ENCODE measurements at places on chromosomes 2 and 18.

- DNase-seq: peak; percentile 16
Measured at GRCh38 chr2:197599285-197599965, 76.0 kb downstream of the RFTN2 start.

GRCh38 chr18:45059695-45060094, 379.0 kb downstream of the SETBP1 start:
- no peak for DNase-seq

GRCh38 chr2:135926605-135927004, 50.4 kb upstream of the MCM6 start:
- DNase-seq: no peak

- DNase-seq: no peak
Measured at GRCh38 chr2:173150087-173150486, 74.4 kb downstream of the MAP3K20 start.

DNA sequence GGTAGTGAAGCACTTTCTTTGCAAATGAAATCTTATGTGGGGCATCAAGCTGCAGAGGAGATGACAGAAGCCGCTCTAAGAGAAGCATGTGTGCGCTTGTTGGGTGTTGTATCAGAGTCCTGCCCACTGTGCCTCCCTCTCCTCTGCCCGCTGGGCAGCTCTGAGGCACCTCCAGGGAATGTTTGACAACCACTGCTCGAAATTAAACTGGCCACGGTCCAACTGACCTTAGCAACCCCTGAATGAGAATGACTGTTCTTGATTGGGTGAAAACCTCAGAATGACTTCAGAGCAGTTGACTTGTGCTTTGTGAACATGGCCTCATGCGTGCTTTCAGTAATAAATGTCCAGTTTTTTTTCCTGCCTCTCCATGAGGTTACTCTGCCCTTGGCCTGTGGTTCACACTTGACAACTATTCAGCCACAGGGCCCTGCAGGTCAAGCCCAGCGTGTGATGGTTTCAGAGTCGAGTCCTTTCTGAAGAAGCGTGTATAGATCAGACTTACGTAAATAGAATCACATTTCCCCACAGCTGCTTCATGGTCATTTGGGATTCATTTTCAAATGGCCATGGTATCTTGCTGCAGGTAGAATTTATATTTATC, 94.9 kb downstream of the SLC4A3 start:
- no peak for DNase-seq

- DNase-seq: no peak
Measured at GRCh38 chr2:121697108-121697631, 39.5 kb downstream of the NIFK start.

- peak; percentile 19 for DNase-seq
Measured at GRCh38 chr2:98518101-98518500, 73.4 kb downstream of the INPP4A start.

GRCh38 chr2:240208631-240209211, 68.3 kb upstream of the OTOS start:
- DNase-seq: no peak

GRCh38 chr2:40317761-40318160, 134.1 kb downstream of the SLC8A1 start:
- no peak for DNase-seq

- no peak for DNase-seq
Measured at GRCh38 chr2:66866331-66867062, 431.6 kb downstream of the MEIS1 start.

DNA sequence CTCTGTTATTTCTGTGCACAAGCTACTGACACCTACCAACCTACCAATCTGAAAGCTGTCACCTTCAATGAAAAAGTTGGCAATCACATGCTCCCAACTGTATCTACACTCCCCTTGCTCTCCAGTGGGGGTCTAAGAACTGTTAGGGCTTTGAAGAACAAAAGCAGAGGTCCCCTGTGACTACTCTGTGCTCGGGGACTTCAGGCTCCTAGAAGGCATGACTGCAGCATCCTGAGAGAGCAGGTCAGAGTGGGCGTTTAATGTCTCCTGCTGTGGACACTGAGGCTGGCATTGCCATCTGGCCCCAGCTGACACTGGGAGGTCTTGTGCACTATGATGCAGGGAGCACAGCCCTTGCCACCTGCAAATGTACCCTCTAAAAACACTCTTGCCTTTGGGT, 93.3 kb downstream of the ACTR2 start:
- no peak for DNase-seq

- no peak for DNase-seq
Measured at GRCh38 chr2:119338272-119338671, 28.4 kb downstream of the C2orf76 start.

DNA sequence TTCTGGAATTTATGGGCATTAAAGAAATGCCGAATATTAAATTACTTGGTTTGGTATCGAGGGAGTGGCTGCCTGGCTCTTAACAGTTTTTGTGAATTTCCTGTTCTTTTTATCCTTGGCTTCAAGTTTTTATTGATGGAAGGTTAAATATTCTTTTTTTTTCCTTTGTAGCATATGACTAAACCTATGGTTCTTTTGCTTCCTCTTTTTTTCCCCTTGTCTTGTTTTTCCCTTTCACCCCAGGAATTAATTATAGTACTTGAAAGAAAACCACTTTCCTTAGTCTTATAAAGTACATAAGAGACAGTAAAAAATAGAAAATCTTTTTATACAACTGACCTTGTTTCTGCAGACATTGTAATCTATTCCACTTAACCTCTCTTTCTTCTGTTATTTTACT, 42.4 kb downstream of the MGAT5 start:
- DNase-seq: no peak

GRCh38 chr2:37780387-37780676, 108.9 kb upstream of the CDC42EP3 start:
- no peak for DNase-seq

GRCh38 chr2:53362934-53363333, 404.7 kb upstream of the CHAC2 start:
- no peak for DNase-seq

DNA sequence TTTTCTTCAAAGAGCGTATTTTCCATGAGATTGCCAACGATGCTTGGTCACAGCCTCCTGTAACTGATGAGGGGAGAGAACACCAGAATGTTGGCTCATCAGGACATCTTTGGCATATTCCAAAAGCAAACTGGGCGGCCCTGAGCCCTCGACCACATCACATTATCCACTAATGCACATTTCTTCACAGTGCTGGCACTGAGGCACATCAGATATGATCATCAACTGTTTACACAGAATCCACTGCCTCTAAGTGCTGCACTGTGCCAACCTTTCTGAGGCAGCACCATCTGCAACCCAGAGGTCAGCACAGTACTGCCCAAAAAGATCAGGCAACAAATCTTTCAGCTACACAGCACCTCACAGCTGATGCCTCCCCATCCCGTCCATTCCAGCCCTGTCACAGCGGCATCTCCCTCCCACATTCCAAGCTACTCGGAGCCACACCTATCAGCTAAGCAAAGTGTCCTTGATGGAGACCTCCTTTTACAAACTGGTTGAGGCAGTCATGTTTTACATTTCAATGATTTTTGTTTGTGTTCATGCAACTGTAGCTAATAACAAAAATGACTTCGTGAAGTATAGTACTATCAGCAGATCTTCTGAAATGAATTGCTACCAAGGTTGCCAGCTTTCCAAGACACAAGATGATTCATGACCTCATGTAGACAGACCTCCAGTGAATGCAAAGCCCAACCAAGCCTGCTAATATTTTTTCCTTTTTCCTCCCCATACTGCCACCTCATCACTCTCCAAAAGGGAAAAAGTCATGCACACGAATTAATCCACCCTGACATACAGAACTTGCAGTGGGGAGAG, 32.3 kb downstream of the MYO5B start:
- DNase-seq: no peak

GRCh38 chr2:186605041-186605440, 15.2 kb downstream of the ITGAV start:
- no peak for DNase-seq

- DNase-seq: no peak
Measured at GRCh38 chr2:3242747-3243369, 134.8 kb downstream of the EIPR1 start.

- DNase-seq: peak; percentile 68
Measured at GRCh38 chr2:100427627-100428258, 10.3 kb upstream of the CHST10 start.

DNA sequence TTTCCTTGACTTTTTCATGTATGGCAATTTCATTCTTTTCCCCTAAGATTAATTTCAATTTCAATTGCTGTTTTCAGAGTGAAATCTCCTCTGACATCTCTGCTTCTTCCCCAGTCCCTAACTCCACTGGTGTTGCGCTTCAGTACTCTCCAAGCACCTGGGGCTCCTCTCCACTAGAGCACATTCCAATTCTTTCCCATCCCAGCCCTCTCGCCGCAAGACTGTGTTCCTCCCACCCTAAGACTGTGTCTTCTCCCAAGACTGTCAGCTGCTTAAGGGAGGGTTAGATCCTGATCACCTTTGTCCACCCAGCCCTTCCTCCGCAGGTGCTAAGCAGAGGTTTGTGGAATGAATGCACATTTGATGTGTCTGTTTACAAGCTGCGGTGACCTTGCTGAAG, 255.7 kb upstream of the CCDC68 start:
- DNase-seq: no peak

DNA sequence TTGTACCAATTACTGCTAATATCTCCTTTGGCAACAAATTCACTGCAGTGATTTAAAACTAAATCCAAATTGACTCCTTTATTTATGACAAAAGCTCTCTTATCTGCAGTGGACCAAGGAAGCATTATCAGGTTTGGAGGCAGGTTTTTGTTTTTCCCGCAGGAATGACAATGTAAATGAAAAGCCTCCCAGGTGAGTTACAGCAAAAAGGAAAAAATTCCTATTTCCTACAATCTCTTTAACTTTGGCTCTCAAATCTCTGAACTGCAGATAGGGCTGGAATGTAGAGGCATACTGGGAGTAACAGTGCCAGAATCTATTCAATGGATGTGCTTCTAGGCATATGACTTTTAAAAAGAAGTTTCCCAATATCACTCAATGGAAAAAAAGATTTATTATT, 28.9 kb upstream of the LRP2 start:
- DNase-seq: no peak

DNA sequence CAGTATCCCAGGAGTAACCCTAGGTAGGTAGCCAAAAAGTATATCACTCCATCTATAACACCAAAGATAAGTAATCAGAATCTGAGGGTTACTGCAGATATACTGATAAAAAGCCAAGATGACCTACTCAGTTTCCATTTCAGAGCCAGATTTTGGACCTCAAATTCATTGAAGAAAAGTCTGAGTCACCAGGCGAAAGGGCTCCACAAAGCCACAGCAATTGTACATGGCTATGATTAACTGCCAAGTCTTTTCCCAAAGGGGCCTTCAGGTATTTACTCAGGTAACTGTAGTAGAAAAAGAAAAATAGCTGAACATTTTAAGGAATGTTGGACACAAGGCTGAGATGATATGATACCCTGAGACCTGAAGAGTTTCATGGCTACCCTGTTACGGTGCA, 75.6 kb upstream of the KCNH7 start:
- DNase-seq: no peak

- DNase-seq: no peak
Measured at GRCh38 chr2:235235977-235236767, 257.7 kb upstream of the AGAP1 start.

DNA sequence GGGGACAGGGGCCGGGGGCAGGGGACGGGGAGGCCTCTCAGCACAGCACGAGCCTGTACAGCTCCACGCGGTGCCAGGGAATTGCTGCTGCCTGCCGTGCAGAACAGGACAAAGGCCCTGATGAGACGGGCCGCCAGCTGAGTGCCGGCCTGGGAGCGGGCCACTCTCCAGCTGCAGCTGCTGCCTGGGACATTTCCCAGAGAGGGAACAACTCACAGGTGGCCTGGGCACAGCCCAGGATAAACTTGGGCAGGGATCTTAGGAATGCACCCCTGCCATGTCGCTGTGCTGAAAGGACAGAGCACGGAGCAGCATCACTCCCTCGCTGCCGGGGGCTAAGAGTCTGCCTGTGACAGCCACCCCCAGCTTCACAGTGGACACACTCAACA, 38.8 kb downstream of the CENPO start:
- no peak for DNase-seq

- no peak for DNase-seq
Measured at GRCh38 chr2:96863575-96864342, 5.9 kb upstream of the ANKRD39 start.

DNA sequence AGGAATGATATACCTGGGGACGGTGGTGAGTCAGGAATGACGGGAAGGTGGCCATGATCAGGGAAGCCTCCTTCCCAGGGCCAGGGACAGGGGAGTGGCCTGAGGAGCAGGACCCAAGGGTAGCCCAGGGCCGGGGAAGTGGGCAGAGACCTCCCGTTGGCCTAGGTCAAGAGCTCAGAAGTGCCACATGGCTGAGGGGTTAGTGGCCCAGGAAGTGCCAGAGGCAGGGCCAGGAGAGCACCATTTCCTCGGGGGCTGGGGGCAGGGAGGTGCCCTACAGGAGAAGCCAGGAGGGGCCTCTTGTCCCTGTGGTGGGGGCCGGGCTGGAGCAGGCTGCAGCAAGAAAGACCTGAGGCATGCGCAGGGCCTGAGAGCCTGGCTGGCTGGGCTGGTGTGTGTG, 152.3 kb upstream of the ZSWIM2 start:
- DNase-seq: no peak

DNA sequence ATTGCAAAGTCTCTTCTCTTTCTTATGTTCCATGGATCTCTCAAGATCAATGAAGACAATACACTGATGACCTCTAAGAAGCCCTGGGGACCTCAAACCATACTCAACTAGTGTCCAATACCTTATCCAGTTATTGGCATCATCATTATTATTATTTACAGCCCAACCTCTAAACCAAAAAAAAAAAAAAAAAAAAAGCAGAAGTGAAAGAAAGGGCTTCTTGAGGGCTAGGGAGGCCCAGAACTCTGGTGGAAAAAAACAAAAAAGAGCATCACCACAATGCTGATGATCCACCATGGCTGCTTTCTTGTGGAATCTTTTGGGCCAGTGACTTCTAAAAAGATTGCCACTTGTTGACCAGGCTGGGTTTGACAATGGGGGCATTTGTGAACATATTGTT, 324.9 kb downstream of the LPIN1 start:
- no peak for DNase-seq

DNA sequence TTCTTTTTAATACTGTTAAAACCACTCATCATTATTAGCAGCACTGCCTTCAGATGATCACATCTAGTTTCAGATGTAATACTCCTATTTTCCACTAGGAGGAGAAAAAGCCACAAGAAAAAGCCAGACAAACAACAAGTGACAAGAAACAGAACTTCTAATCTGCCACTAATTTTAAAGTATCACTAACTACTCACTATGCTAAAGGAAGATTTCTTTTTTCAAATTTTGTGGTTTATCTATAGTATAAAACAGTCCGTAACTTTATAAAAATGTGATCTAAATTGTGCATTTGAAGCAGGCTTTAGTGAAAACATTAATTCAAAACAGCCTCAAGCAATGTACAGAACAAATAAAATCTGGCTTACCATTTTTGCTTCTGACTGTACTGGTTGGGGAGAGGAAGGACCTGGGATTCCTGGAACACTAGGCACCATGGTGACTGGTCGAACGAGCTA, 56.8 kb downstream of the ATF2 start:
- no peak for DNase-seq

DNA sequence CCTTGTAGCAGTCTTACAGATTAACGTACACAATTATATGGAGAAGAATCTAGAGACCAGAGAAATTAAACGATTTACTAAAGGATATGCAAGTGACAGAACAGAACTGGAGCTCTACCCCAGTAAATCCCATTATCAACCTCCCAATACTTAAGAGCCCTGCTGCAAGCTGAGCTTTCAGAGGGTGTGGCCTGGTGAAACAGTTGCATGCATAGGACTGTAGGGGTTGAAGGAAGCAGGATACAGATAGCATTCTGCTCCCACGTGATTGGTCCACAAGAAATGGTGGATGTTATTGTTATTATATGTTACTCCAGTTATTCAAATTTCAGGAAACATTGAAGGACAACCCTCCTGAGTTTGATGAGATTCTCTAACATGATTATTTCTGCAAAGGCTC, 210.8 kb upstream of the THUMPD2 start:
- DNase-seq: no peak

GRCh38 chr2:33766175-33766574, 167.1 kb upstream of the FAM98A start:
- no peak for DNase-seq

Data from stimulated activated CD4-positive, alpha-beta T cell treated with anti-CD3 and anti-CD28 coated beads, Interleukin-2, amount 100 ng/mL, for 48 hours (primary cell).